ENCODE measurements at places on chromosomes 16 and 17. TPM values are rescaled to one million over a fixed set of nuclear protein-coding genes. Genes with fewer than 3 reads are reported as not detected.

CCDC102A gene
- total RNA-seq, result 9.3 TPM

MYH1 gene
- not detected for total RNA-seq

CACNA1G gene
- 4.0 TPM for total RNA-seq

MFAP4 gene
- total RNA-seq, result 0.15 TPM

ADAM11 gene
- 2.6 TPM for total RNA-seq

ATP1B2 gene
- 0.27 TPM for total RNA-seq

PSME3IP1 gene
- 108 TPM for total RNA-seq

LYRM9 gene
- total RNA-seq, result 1.9 TPM

SOX8 gene
- total RNA-seq, result 3.0 TPM

GFAP gene
- 0.66 TPM for total RNA-seq

WFDC1 gene
- not detected for total RNA-seq

HS3ST3A1 gene
- total RNA-seq, result 0.50 TPM

CRISPLD2 gene
- 4.2 TPM for total RNA-seq

ZNF768 gene
- total RNA-seq, result 49.1 TPM

EPN3 gene
- 0.12 TPM for total RNA-seq

IST1 gene
- total RNA-seq, result 165 TPM

USB1 gene
- 86.5 TPM for total RNA-seq

SLC5A10 gene
- 0.17 TPM for total RNA-seq

NEUROD2 gene
- 0.01 TPM for total RNA-seq

SDR42E2 gene
- total RNA-seq, result not detected

CEP112 gene
- total RNA-seq, result 5.4 TPM

DBF4B gene
- 23.9 TPM for total RNA-seq

KRT27 gene
- total RNA-seq, result not detected

POLR3K gene
- total RNA-seq, result 31.2 TPM

PABPN1L gene
- not detected for total RNA-seq

TRAPPC1 gene
- 339 TPM for total RNA-seq

CES5A gene
- total RNA-seq, result not detected

TBC1D3C gene
- not detected for total RNA-seq

ELMO3 gene
- 0.80 TPM for total RNA-seq

KRTAP4-1 gene
- total RNA-seq, result 0.08 TPM

SLC6A4 gene
- not detected for total RNA-seq

KRTAP4-16 gene
- total RNA-seq, result not detected

ALDH3A2 gene
- total RNA-seq, result 148 TPM

TBC1D3K gene
- not detected for total RNA-seq

CEMP1 gene
- not detected for total RNA-seq

KRTAP4-5 gene
- total RNA-seq, result not detected

IGFALS gene
- not detected for total RNA-seq

SMIM36 gene
- total RNA-seq, result not detected

UBFD1 gene
- total RNA-seq, result 52.1 TPM

NPIPA7 gene
- total RNA-seq, result 9.7 TPM

PTX4 gene
- 0.03 TPM for total RNA-seq

HELZ gene
- total RNA-seq, result 10.5 TPM

TERB1 gene
- not detected for total RNA-seq

CACNA1H gene
- total RNA-seq, result 15.0 TPM

CCL8 gene
- not detected for total RNA-seq

SULT1A2 gene
- 0.07 TPM for total RNA-seq

ATF7IP2 gene
- total RNA-seq, result 10.6 TPM

XAF1 gene
- not detected for total RNA-seq

LCMT1 gene
- 36.8 TPM for total RNA-seq

PSMD3 gene
- total RNA-seq, result 171 TPM

FOXJ1 gene
- total RNA-seq, result 0.90 TPM

NPIPA3 gene
- 1.7 TPM for total RNA-seq

Measured in A549 treated with AZD2906 at 1 μM for 4 hours (cell line).